ENCODE measurements at places on chromosomes 6 and 20.

- no peak for DNase-seq
Observed at GRCh38 chr20:31555203-31555775, 41.0 kb downstream of the HM13 start.

- no peak for DNase-seq
Observed at GRCh38 chr20:19867940-19868371, 109.9 kb downstream of the RIN2 start.

DNA sequence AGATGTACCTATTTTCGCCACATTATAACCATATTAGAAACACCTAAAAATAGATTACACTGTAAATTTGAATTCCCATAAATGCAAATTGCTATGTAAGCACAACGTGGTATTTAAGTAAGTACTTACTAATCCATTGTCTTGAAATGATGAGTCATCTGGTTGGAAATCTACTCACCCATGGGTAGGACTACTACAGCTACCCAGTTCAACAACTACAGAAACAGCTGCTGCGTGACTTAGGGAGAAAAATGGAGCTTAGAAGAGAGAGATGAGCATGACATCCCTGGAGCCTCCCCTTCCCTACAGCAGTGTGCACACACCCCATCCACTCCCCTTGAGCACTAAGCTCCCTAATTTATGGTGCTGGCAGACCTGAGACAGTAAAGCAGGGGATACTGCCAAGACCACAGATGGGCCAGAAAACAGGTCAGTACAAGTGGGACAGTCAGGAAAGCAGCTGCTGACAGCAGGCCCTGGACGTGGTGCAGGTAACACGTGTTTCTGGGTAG is 26.9 kb downstream of the RRAGD start:
- no peak for DNase-seq

DNA sequence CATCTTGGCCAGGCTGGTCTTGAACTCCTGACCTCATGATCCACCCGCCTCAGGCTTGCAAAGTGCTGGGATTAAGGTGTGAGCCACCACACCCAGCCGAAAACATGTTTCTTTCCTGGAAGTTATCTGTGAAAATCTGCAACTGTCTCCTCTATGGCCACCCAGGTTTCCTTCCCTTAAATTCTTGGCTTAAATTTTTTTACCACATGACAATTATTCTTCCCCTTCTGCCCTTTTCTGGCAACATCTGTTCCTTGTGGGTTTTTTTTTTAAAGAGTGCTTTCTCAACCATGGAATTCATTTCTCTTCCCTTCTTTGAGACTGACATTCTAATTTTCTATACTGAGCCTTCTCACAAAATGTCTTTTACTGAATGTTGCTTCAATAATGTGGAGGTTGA is 59.6 kb downstream of the DOK5 start:
- no peak for DNase-seq

- no peak for DNase-seq
Observed at GRCh38 chr20:41505184-41505583, 113.0 kb downstream of the CHD6 start.

DNA sequence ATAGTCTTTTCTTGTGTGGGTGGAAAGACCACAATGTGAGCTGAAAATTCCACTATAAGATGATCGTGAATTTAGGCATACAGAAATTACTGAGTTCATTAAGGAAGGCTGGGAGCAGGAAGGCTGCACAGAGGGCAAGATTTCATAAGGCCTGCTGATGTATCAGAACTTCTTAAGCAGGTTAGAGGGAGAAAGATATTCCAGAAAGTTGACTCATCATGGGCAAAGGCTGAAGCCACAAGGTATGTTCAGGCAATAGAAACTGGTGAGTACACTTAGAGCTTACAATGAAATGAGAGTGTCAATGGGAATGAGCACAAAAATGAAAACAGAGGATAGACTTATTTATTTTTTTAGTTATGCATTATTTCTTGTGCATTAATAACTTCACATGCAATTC is 618.6 kb downstream of the CBLN4 start:
- no peak for DNase-seq

GRCh38 chr20:58647796-58648501 is 3.1 kb upstream of the STX16 start:
- DNase-seq: no peak

DNA sequence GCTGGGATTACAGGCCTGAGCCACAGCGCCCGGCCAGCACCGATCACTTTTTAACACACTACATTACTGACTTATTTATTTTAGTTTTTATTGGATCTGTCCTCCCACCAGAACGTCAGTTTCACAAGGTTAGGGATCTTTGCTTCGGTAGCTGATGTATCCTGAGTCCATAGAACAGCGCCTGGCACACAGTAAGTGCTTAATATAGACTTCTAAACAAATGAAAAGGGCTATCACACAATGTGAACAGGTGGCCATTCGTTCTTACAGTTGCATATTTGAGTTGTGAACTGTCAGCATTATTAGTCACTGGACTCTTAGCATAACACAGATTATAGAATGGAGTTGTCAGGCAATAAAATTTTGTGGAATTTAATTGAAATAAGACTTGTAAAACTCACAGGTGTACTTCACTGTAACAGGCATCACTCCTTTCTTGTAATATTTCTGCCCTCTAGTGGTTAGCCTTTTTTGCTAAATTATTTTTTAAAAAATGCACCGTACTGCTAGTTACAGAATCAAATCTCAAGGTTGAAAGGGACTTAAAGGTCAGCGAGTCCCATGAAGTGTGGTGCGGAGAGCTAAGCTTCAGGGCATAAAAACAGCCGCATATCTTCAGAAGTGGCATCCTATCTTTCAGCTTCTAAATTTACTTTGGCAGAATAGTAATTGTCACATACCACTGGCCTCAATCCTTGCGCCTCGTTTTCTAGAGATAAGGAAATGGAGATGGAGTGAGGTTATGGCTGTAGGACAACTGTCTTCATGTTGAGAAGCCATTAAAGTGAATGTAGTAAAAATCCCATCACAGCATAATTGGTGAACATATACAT is 3.4 kb upstream of the TBC1D7 start:
- DNase-seq: no peak

- no peak for DNase-seq
Observed at GRCh38 chr20:41702647-41703046, 84.5 kb upstream of the CHD6 start.

DNA sequence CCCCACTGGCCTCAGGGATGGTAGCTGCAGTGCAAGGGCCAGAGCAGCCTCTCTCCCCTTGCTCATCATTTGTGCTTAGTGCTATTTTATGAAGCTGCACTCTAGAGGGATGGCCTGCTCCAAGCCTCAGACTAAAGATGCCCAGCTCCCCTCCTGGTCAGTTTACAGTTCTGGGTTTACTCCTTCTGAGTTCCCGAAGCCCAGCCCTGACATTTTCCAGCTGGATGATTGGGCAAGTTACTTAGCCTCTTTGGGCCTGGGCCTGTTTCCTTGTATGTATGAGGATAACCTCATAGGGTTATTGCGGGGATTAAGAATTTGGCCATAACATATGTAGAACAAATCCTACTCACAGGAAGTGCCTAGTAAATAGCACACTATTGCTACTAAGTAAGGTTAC is 31.8 kb upstream of the EMILIN3 start:
- DNase-seq: no peak

DNA sequence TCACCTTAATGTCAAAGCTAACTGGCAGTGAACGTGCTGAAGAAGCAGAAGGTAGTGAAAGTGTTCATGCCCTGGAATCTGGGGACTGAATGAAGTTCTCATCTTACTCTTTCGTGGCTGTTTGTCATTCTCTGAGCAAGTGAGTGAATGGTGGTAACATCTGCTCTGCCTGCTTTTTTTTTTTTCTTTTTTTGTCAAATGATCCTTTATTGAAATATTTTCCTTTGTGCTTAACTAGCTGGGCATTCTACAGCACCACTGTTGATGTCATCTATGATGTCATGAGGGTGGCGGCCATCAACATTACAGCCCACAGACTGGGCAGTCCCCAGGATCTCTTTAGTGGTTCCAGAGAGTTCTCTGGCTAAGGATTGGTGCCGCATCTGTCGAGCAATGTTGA is 65.2 kb downstream of the RIN2 start:
- DNase-seq: no peak

GRCh38 chr6:7108196-7108963 is 619 bp downstream of the RREB1 start:
- peak; percentile 34 for DNase-seq
